ENCODE measurements at places on chromosomes 12 and 14.
A peak's percentile ranks its signal among the peaks of the same experiment; 100 is the strongest.

- no peak for DNase-seq
Measured at GRCh38 chr12:1834186-1834925, 14.0 kb downstream of the LRTM2 start.

DNA sequence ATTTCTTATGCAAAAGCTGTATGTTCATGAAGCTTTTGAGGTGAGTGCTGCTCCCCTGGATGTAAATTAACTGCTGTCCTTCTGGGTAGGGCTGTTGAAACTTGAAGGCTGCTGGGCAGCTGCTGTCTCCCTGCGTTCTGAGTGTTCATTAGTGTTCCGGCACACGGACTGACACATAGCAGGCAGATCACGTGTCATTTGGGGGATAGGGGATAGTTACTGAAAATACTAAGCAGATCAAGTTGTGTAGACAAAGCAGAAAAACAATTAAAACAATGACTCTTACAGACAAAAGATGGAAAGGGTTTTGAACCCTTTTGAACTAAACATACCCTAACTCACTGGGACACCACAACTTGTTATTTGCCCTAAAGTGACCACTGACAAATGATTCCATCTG lies 82.5 kb downstream of the PRICKLE1 start:
- DNase-seq: no peak

DNA sequence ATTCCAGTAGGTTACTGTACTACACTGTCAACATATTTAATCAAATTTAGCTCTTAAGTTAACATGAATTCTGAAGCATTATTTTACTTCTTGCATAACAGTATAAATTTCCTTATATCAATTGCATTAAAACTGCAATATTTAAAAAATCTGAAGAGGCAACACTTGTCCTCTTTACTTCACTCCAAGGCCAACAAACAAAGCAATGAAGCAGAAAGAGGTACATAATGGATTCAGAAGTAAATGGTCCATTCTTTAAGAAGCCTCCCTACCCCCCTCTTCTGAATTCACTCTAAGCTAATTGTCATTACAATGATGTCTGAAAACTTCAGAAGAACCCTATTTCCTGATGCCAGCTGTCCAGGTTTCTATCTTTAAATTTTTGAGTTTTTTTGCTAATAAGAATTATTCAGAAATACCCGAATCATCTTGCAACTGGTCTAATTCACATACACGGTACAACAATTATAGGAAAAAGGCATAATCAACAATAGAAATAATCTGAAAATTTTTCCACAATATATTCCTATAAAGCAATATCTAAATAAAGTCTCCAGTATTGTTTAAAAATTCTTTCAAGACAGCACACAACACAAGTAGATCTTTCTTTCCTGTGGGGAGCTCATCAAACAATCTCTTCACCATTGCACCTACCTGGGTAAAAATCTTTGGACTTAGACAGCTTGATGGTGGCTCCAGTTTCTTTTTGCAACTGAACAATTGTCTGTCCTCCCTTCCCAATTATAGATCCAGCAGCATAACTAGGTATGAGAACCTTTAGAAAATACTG lies 2.9 kb downstream of the NOVA1 start:
- DNase-seq: no peak

- no peak for DNase-seq
Measured at GRCh38 chr14:21109377-21110138, 8.7 kb downstream of the TMEM253 start.

- DNase-seq: peak; percentile 53
Measured at GRCh38 chr12:52119398-52120254, 40.1 kb downstream of the SMIM41 start.

DNA sequence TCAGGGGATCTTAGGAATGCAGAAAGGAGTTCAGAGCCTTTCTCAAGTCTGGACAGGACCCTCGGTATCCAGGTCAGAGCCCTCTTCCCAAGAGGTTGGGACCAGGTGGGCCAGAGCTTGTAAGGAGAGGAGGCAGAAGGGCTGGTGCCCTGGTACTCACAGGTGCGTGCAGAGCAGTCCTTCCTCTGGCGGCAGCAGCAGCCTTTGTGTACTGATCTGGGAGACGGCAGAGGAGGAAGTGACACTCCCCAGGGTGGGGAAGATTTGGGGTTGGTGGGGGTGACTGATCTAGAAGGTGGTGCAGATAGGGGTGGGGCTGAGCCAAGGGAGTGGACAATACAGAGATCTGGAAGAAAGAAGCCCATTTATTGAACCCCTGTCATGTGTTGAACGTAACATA lies at the start of gene ITGB7:
ITGB7 (minus strand) TSS at position 210 of the 400 bp plus-strand sequence. CDS start 6,808 bp downstream, outside the sequence.
- peak; percentile 69 for DNase-seq

DNA sequence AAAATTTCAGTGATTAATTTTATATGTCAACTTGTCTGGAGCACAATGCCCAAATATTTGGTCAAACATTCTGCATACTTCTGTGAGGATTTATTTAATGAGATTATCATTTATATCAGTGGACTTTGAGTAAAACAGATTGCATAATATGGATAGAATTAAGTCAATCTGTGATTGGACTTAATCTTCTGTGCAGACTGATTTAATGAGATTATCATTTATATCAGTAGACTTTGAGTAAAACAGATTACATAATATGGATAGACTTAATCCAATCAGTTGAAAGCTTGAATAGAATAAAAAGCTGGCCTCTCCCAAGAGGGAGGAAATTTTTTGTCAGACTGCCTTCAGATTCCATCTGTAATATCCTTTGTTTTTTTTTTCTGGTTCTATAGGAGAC lies 1413.2 kb downstream of the LRFN5 start:
- DNase-seq: no peak

DNA sequence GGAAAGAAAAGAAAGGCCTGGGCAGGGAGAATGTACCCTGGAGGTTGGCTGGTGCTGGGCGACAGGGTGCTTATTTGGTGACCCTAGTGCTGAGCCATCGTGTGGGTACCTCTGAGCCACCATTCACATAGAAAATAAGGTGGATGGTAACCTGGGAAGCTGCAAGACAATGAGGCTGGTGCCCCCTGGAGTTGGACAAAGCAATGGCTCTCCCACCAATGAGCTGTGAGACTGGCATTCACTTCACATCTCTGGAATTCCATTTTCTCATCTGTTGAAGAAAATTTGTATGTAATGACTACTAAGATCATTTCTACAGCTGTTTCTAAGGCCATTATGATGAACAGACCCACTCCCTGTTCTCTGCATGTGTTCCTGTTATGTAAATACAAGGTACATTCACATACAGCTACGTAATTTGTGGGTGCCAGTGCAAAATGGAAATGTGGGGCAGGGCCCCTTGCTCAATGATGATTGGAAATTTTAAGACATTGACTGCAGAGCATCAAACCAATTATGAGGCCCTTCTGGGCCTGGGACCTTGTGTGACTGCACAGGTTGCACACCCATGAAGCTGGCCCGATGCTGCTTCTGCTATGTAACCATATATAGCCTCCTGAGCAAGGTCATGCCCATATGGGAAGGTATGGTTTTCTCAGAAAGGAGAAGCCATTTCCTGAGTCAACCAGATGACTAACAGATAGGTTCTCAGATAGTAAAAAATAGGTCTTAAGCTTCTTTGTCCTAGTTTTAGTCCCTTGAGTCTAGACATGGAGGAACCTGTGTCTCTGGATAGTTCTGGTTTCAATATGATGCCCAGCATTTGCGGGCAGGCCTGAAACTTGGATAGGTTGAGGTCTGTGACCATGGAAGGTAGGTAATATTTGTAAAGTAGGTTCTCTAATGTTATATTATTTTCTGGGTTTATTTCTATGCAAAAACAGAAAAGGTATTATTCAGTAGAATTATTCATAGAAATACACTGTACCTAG lies 63.4 kb upstream of the IGF1 start:
- no peak for DNase-seq

DNA sequence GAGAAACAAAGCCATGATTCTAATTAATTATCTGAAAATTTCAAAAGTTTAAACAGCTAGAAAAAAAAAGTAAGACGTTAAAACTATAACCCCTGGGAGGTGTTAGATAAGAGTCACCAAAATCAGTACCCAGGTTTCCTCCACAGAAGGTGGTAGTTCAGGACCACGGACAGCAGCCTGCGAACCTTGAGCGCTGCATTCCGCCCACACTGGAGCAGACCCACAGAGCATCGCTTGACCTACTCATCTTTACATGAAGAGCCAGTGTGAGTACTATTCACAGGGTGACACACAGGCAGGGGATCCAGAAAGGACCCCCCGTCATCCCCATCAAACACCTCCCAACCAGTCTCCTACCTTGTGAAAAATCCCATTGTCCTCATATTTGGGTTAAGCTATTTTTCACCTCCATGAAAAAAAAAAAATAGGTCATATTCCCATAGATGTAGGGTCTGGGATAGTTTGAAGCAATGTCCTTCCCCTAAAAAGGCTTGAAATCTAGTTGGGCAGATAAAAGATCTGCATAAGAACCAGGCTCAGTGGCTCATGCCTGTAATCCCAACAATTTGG lies 8.8 kb upstream of the CHGA start:
- peak; percentile 9 for DNase-seq

DNA sequence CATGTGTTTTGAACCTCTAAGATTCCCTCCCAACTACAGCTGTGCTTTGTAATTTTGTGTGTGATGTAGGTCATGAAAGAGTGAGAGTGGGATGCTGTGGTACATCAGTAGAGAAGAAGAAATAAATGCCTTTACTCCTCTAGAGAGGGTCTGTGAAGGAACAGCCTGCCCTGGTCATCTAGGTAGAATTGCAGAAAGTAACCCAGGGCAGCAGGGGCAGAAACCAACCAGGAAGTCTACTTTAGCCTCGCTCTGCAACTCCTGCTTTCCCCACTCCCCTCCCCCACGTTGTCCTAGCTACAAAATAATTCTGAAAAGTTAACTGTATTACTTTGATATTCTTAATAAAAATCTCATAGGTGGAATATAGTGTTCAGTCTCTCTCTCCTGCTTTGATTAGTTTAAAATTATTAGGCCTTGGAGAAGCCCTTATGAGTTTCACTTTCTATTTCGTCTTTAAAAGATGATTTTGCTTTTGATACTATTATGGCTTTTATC lies 7.5 kb downstream of the TBK1 start:
- no peak for DNase-seq

DNA sequence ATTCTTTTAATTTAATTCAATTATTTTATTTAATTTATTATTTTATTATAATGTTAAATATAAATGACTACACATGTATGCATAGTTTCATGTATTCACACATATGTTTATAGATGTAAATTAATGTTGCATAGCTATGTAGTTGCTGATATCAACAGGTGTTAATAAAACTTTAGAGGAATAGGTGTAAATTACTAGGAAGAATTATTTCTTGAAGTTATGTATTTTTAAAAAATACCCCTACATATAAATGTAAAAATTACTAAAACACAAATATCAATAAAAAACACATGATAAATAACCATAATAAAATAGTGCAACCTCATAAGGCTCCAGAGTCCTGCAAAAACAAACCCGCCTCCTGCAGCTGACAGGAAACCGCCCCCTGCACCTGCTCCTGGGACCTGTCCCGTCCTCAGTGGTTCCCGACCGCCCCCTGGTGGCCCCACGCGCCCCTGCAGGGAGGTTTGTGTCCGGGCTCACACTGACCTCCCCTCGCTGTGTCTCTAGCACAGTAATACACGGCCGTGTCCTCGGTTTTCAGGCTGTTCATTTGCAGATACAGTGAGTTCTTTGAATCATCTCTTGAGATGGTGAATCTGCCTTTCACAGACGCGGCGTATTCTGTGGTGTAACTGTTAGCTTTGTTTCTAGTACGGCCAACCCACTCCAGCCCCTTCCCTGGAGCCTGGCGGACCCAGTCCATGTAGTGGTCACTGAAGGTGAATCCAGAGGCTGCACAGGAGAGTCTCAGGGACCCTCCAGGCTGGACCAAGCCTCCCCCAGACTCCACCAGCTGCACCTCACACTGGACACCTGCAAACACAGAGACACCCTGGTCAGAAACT lies 1264.0 kb downstream of the TMEM121 start:
- peak; percentile 39 for DNase-seq

GRCh38 chr14:31051511-31051910 lies 25.3 kb upstream of the STRN3 start:
- no peak for DNase-seq

GRCh38 chr12:81257947-81258551 lies 180.2 kb downstream of the ACSS3 start:
- DNase-seq: peak; percentile 19

DNA sequence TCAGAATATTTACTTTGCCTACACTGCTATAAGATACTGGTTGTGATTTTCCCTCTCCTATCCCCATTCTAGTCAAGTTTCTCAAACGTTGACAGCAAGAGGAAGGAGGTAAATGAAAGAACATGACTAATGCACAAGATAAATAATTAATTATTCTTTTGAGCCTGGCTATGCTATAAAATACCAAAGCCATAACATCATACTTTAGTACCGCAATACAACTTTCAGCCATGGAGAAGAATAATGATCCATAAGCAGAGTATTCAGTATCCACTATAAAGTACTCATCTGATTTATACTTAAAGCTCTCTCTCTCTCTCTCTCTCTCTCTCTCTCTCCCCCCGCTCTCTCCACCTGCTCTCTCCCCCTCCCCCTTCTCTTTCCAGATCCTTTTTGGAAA lies 41.3 kb downstream of the TDG start:
- DNase-seq: no peak

DNA sequence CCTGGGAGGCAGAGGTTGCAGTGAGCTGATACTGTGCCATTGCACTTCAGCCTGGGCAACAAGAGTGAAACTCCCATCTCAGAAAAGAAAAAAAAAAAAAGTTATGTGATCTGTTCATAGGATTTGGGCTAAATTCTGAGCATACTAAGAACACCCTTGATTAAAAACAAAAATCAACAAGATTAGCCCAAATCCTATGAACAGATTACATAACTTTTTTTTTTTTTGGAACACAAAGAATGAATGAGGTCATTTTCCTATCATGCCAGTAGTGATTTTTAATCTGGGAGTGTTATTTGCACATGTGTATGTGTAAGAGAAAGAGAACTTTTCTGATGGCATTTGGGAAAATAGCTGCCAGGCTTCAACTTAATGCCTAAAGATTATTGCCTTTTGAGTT lies 208.7 kb downstream of the ERC1 start:
- no peak for DNase-seq

DNA sequence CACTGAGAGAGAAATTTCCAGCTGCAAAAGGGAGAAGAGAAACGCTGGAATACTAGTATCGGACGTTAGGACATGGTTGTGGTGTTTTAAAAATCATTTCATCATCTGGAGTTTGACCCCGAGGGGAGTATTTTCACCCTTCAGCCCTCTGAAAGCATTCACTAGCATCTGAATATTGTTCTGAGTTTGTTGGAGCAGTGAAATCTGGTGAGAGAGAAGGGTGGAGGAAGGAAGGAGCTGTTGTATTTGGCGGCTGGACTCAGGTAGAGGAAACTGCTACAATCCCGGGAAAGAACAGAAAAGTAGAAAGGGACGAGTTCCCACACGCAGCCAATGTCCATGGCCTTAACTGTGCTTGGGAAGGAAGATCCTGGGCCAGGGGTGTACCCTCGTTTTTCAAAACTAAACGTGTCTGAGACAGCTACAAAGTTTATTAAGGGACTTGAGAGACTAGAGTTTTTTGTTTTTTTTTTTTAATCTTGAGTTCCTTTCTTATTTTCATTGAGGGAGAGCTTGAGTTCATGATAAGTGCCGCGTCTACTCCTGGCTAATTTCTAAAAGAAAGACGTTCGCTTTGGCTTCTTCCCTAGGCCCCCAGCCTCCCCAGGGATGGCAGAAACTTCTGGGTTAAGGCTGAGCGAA lies 896 bp upstream of the CDKN1B start:
- DNase-seq: peak; percentile 55

GRCh38 chr12:76158518-76159321 lies 74.2 kb upstream of the NAP1L1 start:
- DNase-seq: peak; percentile 97

All from MV-4-11 (cell line).